T follicular helper cell (primary cell): ENCODE measurements at places on chromosomes 7 and 10.

DNA sequence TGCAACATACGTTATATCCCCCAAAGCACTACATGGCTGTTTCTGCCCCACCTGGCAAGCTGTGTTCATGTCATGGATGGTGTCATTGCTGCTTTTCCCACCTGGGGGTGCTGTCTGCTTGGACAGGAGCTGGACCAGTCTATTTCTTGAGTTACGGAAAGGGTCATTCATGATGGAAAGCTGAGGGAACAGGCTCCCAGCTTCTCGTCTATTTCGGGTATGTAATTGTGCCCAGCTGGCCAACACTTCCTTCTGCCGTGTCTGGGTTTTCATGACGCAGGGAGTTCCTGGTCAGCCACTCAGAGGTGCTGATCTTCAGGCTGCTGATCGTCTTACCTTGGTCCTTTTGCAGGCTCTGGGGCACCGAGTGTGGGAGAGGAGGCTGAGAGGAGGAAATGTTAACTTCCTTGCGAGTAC is 8.6 kb downstream of the BTBD16 start:
- no peak for DNase-seq

- no peak for DNase-seq
These were observed 1209.8 kb upstream of the CELF2 start for GRCh38 chr10:9807846-9808245.

- DNase-seq: no peak
These were observed 309.2 kb downstream of the FGFR2 start for GRCh38 chr10:121288864-121289661.

- DNase-seq: no peak
These were observed 160.6 kb downstream of the LCOR start for GRCh38 chr10:96992721-96993120.

DNA sequence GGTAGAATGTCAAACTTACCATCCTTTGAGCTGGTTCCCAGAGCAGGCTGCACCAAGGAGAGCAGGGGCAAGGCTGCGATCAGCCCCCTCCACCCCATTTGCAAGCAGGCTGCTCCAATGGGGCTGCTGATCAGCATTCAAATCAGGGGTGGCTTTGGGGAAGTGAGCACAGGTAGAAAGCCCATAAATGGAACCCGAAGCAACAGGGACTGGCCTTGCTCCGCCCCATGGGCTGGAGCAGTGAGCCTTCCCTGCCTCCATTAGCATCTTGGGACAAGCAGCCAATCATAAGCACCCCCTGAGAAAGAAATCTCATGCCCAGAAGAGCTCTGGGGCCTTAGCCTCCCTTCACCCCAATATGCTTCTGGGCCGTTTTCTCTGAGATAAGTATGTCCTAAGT is 4.0 kb upstream of the PKD1L1 start:
- no peak for DNase-seq

DNA sequence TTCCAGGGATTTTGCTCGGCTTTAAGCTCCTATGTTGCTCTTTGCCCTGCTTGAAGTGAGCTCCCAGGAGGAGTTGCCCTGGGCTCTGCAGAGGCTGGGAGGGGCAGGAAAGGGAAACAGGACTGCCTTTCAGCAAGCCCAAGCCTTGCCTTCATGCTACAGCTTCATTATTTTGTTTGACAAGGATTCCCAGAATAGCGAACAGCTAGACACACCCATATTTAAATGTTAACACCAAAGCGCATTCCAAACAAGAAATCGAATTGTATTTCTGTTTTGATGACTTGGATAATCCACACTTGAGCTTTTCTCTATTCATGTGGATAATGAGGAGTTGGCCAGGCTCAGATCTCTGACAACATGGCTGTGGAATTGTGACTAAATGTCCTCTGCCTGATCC is 6.3 kb downstream of the KIAA1217 start:
- no peak for DNase-seq
